CD4-positive, alpha-beta T cell treated with Interleukin-1 beta for 1 hour (primary cell): ENCODE measurements at places on chromosomes 4 and X.

DNA sequence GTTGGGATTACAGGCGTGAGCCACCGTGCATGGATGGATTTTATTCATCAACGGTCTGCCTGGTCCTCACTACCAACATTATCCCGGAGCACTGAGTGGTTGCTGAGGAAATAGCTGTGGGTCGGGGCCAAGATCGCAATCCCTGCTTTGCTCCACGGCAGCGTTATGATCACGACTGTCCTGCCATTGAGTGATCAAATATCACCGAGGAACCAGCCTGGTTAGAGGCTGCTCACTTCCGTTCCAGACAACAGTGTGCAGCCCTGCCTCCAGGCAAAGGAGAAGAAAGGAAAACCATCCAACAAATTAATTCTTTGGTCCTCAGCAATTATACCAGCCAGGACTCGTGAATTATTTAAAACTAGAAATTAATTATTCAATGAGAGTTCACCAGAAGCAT lies 70.6 kb upstream of the TBL1X start:
- no peak for DNase-seq

DNA sequence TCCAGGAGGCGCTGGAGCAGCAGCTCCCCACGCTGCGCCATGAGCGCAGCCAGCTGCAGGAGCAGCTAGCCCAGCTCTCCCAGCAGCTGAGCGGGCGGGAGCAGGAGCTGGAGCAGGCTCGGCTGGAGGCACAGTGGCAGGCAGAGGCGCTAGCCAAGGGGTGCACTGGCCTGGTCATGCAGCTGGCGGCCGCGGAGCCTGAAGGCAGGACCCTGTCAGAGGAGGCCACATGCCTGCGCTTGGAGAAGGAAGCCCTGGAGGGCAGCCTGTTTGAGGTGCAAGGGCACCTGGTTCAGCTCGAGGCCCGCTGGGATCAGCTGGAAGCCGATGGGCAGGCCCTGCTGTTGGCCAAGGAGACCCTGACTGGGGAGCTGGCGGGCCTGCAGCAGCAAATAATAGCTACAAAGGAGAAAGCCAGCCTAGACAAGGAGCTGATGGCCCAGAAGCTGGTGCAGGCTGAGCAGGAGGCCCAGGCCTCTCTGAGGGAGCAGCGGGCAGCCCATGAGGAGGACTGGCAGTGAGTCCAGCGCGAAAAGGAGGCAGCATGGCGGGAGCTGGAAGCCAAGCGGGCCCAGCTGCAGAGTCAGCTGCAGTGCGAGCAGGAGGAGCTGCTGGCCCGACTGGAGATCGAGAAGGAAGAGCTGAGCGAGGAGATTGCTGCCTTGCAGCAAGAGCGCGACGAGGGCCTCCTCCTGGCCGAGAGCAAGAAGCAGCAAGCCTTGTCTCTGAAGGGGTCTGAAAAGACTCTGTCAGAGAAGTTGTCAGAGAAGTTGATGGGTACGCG lies 13.6 kb downstream of the SMIM10L2A start:
- no peak for DNase-seq

DNA sequence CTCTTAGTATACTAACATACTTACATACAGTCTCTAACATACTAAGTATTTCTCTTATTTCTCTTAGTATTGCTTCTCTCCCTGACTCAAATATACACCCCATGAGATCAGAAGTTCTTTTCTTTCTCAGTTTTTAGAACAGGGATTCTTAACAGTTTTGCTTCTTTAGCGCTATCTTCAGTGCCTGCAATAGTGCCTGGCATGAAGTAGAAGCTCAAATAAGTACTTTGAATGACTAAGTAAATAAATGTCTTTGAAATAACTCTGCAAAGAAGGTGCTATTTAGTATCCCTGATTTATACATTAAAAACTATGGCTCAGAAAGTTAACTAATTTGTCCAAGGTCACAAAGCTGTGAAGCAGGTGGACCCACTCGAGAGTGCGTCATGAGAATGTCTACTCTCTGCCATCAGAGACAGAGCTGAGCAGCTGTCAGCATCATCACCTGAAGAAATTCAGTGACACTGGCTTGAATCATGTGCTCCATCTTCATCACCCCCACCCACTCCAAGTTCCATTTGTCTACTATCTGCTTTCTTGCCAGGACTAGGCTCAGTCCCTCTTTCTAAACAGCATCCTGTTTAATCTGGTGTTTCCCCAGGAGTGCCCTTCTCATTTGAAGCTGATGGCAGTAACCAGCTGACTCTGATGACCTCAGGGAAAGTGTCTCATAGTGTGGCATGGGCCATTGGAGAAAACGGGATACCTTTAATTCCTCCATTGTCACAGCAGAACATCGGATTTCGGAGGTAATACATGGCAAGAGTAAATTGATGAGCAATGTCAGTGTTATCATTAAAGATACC lies 83.1 kb downstream of the CC2D2A start:
- DNase-seq: no peak

DNA sequence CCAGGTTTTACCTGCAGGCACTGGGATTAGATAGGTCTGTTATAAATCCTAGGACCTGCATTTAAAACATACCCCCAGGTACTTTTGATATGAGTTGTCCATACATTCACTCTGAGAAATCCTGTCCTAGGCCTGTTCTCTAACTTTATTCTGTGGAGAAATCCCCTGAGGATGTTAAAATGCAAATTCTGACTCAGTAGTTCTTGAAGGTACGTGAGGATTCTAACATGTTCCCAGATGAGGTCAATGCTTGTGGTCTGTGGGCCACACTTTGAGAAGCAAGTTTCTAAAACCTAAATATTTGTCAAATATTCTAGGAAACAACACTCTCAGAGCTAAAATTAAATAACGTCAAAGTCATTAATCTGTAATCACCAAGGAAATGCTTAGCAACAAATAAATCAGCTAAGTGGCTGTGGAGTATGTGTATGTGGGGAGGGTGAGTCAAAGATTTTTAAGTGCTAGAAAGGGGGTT lies 101.3 kb upstream of the MAGEB16 start:
- no peak for DNase-seq

- DNase-seq: no peak
Observed at GRCh38 chrX:104565791-104566680, at the start of gene IL1RAPL2. IL1RAPL2 (plus strand) TSS chrX:104566199.

DNA sequence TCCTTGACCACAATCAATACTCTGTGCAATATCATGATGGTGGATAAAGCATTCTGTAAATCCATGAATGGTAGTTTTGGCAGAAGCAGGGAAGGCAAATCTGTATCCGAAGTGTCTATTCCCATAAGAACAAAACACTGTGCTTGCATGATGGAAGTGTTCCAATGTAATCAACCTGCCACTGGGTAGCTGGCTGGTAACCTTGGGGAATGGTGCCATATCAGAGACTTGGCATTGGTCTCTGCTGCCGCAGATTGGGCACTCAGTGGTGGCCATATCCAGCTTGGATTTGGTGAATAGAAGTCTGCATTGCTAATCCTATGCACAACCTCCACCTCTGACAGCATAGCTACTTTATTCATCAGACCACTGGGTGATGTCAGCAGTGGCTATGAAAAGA lies 114.3 kb upstream of the EMCN start:
- no peak for DNase-seq

GRCh38 chrX:147832707-147833348 lies 78.9 kb upstream of the FMR1 start:
- DNase-seq: no peak

DNA sequence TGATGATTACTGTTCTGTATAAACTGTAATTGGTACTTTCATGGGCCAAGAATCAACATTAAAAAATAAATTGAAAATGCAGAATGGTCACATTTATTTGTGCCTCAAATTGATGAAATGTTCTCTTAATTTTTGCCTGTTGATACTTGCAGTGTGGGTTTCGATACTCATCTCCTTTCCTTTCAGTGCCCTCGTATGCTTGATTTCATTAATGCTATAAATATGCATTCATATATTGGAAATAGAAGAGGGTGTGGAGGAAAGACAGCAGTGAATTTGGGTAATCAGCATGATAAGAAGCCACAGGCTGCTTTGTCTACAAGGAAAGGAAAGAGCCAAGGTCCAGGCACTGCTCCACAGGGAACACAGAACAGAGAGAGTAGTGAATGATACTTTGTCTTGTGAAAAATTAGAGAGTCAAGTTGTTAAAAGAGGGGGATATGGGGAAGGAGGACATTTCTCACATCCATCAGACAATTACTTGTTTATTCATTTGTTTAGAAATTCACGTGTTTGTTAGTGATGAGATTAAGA lies 1.0 kb upstream of the DDX60 start:
- DNase-seq: no peak

GRCh38 chr4:156805696-156806095 lies 165.9 kb downstream of the PDGFC start:
- no peak for DNase-seq

DNA sequence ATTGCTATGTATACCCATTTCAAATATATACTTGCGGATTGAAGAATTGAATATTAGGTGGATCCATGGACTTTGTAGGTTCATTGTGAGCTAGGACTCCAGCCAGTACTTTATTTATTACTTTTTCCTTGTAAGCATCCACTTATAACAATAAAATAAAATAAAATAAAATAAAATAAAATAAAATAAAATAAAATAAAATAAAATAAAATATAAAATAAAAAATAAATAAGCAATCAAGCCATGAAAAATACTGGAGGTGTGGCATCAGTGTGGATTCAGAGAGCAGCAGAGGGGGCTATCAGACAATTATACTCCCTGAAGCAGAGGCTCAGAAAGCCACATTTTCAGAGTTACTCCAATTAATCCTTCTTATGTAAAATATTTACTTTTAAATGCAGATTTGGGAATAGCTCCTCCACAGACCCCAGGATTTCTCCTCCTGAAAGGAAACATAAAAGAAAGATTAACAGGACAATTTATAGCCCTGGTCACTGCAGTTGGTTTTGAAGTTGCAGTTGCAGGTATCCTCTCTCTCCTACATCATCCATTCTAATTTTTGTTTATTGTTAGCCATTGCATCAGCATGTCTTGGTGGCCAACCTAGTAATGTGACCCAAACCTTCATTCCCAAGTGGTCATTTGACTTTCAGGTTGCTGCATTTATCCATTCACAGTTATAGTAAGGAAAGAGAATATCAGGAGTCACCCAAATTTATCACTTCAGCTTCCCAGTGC lies 2025.2 kb upstream of the IGFBP7 start:
- no peak for DNase-seq

DNA sequence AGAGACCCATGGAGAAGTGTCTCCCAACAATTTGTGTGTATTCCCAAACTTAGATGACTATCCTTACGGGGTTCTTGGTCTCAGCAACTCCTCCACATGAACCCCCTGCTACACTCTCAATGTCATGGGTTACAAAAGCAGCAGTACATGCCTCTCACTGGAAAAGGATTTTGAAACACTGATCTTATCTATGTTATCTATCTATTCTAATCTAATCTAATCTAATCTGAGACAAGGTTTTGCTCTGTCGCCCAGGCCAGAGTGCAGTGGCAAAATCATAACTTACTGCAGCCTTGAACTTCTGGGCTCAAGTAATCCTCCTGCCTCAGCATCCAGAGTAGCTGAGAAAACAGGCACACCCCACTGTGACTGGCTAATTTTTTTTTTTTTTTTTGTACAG lies 19.3 kb downstream of the TSPAN5 start:
- DNase-seq: no peak

- no peak for DNase-seq
Observed at GRCh38 chrX:16666541-16666940, 16.6 kb downstream of the S100G start.

DNA sequence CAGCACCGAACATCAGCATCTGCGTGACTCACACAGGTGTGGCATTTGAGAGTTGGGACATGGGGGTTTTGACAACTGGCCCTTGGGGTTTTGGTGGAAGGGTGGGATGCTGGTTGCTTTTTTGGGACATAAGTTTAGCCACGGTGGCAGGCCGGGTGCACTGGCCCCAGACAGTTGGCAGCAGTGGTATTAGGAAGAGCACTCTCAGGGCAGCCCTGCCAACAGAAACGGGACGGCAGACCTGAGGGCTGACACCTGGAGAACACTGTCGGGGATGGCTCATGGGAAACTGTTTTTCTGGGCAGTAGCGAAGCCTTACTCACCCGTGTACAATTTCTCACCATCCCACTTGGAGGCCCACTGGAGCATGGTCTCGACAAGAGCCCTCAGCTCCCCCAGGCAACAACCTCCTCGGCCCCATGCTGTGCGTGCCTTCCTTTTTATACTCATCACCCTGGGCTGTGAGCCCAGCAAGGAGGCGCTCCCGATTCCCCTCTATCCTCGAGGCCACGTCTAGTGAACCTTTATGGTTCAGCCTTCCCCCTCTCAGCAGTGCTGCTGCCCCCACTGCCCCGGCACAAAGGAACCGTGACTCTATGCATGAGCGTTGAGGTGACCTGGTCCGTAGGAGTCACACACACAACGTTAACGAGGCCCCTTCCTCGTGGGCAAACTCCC lies 30.6 kb downstream of the WDR1 start:
- DNase-seq: no peak

GRCh38 chr4:158929939-158930638 lies 161.3 kb downstream of the FNIP2 start:
- peak; percentile 6 for DNase-seq
